ENCODE measurements at places on chromosomes 12 and 14. TPM values are rescaled to one million over a fixed set of nuclear protein-coding genes. Genes with fewer than 3 reads are reported as not detected.

GRCh38 chr12:101299931-101300330 lies 20.0 kb downstream of the UTP20 start:
- no peaks in the 10 kb centered on the region for H3K4me1 ChIP-seq
- DNase-seq, result no peak
- H3K27me3 ChIP-seq, result no peaks in the 10 kb centered on the region
- H3K27ac ChIP-seq, result no peak overlapping the region

DNA sequence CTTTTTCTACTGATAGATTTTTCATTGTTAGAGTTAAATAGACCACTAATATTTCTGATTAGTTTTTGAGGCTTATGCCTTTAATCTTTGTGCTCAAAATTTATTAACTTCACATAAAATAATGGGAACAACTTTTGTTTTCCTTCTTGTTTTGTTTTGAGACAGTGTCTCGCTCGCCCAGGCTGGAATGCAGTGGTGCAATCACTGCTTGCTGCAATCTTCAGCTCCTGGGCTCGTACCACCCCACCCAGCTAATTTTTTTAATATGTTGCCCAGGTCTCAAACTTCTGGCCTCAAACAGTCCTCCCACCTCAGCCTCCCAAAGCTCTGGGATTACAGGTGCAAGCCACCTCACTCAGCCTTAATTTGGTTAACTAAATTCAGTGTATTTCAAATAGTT lies 16.8 kb downstream of the SCFD1 start:
- H3K4me1 ChIP-seq, result no peaks in the 10 kb centered on the region
- no peak overlapping the region for H3K4me3 ChIP-seq
- DNase-seq, result no peak
- peaks cover 3% of the 10 kb centered on the region for H3K36me3 ChIP-seq
- no peak overlapping the region for H3K27ac ChIP-seq

DNA sequence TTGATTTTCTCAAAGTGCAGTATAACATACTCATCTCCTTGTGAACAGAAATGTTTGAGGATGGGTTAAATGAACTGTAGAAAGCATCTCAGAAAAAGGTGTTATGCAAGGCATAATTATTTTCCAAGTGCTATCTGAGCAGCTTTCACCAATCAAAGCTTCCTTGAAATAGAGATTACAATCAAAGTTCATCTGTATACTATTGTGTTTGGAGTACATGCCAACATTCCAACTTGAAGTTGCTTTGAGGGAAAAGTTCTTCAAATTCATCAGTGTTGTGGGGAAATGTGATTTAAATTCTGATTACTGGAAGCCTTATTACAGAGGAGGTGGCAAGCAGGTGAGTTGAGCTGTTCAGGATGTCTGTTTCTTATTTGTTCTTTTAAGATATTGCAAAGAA lies 68.2 kb downstream of the TMTC2 start:
- H3K4me3 ChIP-seq, result no peak overlapping the region
- no peaks in the 10 kb centered on the region for H3K4me1 ChIP-seq
- H3K36me3 ChIP-seq, result no peaks in the 10 kb centered on the region
- DNase-seq, result no peak

GRCh38 chr14:27190296-27190695 lies 592.5 kb upstream of the NOVA1 start:
- H3K4me3 ChIP-seq, result no peak overlapping the region
- H3K36me3 ChIP-seq, result no peaks in the 10 kb centered on the region
- H3K4me1 ChIP-seq, result no peaks in the 10 kb centered on the region
- no peak overlapping the region for H3K27ac ChIP-seq
- DNase-seq, result no peak

DNA sequence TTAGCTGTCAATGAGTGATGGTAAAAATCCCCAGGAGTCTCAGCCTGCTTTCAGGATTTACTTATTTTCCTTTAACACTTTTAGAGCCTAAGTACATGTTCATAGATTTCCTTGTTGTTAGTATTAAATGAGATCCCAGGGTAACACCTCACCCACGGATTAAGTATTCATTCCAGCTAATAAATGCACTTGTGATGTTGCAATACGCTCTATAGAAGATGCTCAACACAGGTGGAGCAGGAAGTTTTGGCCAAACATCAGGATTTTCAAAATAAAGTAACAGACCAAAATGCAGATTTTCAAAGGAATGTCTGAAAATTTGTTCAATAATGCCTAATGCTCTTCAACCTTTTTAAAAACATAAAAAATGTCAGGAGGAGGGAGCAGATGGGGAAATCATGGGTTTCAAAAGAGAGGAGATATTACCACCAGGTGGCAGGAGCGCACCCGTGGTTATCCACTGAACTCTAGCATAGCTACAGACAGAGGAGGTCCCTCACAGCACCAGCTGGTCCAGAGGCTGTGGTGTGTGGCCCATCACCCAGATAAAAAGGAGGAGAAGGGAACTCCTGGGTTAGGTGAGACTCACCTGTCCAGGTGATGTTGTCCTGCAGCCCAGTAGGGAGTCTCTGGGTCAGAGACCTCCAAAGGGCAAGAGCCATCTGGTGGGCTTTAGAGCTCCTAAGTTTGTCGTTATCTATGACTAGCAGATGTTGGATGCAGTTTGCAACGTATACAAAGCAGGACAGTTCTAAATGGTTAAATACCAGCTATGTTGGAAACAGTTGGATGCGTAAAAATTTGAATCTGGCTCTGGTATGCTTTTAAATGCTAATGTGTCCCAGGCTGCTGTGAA lies 1158.4 kb upstream of the TMEM132C start:
- H3K27me3 ChIP-seq, result no peaks in the 10 kb centered on the region
- no peaks in the 10 kb centered on the region for H3K4me1 ChIP-seq
- H3K4me3 ChIP-seq, result no peak overlapping the region
- no peak for DNase-seq
- no peak overlapping the region for H3K27ac ChIP-seq

DNA sequence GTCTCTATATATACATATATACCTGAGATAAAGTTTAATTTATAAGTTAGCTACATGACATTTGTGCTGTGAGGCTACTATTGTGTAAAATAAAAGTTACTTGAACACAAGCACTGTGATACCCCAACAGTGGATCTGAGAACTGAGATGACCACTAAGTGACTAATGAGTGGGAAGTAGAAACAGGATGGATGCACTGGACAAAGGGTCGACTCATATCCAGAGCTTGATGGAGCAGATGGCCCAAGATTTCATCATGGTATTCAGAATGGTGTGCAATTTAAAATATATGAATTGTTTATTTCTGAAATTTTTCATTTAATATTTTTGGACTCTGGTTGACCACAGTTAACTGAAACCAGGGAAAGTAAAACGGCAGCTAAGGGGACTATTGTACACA lies 908.6 kb upstream of the MDGA2 start:
- H3K4me1 ChIP-seq, result no peaks in the 10 kb centered on the region
- no peak overlapping the region for H3K27ac ChIP-seq
- no peak overlapping the region for H3K4me3 ChIP-seq
- H3K27me3 ChIP-seq, result no peaks in the 10 kb centered on the region
- no peak for DNase-seq
- H3K36me3 ChIP-seq, result no peaks in the 10 kb centered on the region

DNA sequence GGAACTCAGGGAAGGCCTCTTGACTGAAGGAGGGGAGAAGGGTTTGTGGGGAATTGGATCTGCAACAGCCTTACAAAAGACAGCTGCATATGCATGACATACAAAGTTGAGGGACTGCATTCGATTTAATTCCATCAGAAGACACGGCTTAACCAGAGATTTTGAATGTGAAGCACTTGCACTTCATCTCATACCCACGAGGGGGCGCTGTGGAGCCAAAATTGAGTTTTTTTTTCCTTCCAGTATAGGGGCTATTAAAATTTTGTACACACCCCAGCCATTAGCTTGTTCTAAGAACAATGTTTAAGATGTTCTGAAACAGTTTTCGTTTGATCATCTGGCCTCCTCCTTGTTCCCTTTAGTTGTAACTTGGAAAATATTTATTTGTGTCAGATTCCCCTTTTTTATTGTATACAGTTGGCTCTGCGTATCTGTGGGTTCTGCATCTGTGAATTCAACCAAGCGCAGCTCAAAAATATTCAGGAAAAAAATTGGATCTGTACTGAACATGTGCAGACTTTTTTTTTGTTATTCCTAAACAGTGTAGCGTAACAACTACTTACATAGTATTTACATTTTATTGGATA lies 1.6 kb downstream of the SUDS3 start:
- H3K4me3 ChIP-seq, result peak overlapping the region; percentile 63
- DNase-seq, result peak; percentile 85
- H3K36me3 ChIP-seq, result peaks cover 26% of the 10 kb centered on the region
- H3K27me3 ChIP-seq, result no peaks in the 10 kb centered on the region

DNA sequence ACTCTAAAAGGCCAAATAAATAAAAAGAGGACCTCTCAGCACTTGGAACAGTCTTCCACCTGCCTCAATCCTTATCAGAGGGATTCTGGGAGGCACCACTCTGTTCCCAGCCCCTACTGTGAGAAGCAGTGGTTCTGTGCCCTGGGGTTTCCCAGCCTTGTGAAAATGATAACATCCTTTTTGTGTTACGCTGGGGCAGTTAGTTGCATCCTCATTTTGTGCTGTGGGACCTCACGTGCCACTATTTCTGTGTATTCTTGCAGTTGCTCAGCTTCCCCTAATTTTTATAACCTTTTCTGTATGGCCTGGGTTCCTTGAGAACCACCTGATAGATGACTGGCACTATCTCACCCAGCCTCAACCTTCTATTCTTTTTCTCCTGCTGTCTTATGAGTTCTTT lies 10.8 kb upstream of the CMA1 start:
- no peak overlapping the region for H3K4me3 ChIP-seq
- H3K27me3 ChIP-seq, result no peaks in the 10 kb centered on the region
- DNase-seq, result no peak
- H3K27ac ChIP-seq, result no peak overlapping the region

DNA sequence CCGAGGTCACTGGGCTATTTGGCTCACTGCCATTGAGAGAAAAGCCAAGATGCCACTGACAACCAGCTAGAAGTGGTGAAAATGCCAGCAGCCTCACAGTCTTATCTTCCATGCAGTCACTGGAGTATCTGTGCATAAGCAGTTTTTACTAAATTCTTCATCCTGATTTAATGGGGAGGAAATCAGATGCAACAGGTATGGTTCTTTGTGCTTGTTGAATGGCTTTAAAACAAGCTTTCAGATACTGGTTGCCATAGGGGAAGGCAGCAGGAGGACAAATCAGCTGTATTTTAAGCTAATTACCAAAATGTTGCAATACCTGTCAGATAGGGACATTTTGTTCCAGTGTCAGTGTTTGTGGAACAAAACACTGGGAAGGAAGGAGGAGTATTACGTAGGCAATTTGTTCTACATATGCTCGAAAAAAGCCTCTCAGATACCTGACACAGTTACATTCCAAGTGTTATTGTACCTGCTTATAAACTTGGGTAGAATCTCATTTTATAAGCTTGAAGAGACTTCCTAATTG lies 54.1 kb upstream of the ARHGAP5 start:
- DNase-seq, result no peak
- no peak overlapping the region for H3K4me3 ChIP-seq
- H3K27me3 ChIP-seq, result no peaks in the 10 kb centered on the region

DNA sequence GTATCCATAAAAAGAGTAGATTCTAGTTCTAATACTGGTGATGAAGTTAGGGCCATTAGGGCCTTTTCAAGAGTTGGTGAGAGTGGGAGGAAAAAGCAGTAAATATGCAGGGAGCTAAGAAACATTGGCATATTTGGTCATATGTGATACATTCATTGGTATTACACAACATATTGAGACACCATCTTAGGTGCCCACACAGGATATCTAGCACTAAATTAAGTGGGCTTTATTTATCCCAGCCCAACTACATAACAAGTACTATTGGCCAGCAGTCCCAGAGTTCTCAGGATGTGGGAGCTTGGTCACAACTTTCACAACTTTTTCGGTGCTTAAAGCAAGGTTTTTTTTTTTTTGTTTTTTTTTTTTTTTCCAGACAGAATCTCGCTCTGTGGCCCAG lies 2.0 kb upstream of the ING4 start:
- no peak overlapping the region for H3K27ac ChIP-seq
- H3K27me3 ChIP-seq, result no peaks in the 10 kb centered on the region
- H3K36me3 ChIP-seq, result peaks cover 34% of the 10 kb centered on the region
- no peak for DNase-seq

GRCh38 chr14:83184531-83184930 lies 1650.9 kb upstream of the SEL1L start:
- H3K4me1 ChIP-seq, result no peaks in the 10 kb centered on the region
- no peak overlapping the region for H3K27ac ChIP-seq
- no peaks in the 10 kb centered on the region for H3K27me3 ChIP-seq
- no peak overlapping the region for H3K4me3 ChIP-seq
- no peak for DNase-seq

DNA sequence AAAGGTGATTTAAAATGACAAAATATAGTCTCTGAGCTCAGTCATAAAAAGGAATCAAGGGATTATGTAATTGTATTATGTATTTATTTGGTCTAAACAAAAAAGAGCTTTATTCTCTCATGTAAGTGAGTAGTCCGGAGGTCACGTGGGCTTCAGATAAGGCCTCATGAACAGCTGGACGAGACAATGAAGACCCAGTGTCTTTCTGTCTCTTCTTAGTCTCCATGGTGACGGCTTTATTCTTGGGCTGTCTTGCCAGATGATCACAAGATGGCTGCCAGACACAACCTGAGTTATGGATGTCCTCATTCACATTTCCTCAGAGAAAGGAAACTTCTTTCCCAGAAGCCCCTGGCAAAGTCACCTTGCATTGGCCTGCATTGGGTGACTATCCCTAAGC lies 98.6 kb downstream of the ARF6 start:
- H3K36me3 ChIP-seq, result no peaks in the 10 kb centered on the region
- no peak for DNase-seq
- peaks cover 5% of the 10 kb centered on the region for H3K4me1 ChIP-seq
- H3K4me3 ChIP-seq, result no peak overlapping the region
- H3K27me3 ChIP-seq, result no peaks in the 10 kb centered on the region
- no peak overlapping the region for H3K27ac ChIP-seq

GRCh38 chr12:78568321-78569020 lies 296.1 kb upstream of the SYT1 start:
- H3K4me1 ChIP-seq, result no peaks in the 10 kb centered on the region
- H3K36me3 ChIP-seq, result no peaks in the 10 kb centered on the region
- no peak overlapping the region for H3K27ac ChIP-seq
- no peak for DNase-seq
- no peaks in the 10 kb centered on the region for H3K27me3 ChIP-seq

DNA sequence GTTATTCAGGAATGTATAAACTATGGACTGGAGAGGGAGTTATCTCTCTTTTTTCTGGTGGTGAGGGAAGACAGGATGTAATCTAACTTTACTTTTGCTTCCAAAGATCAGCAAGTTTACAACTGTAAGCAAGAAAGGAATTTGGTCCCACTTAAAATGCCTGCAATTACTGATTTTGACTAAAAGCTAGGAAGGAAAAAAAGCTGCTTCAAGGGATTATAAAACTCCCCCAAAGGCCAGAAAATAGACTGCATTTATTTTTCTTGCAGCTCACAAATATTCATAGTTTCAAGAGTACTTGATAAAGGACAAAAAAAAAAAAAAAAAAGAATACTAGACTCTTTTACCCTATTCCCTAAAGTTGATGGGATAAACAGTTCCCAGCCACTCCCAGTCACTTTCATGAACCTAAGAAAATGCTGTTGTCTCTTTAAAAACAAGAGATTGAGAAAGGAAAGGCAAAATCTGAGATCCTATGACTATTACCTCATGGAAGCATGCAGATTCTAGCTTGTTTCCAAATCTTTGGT lies 128.7 kb upstream of the BMP4 start:
- no peak overlapping the region for H3K27ac ChIP-seq
- no peak overlapping the region for H3K4me3 ChIP-seq
- H3K4me1 ChIP-seq, result no peaks in the 10 kb centered on the region
- no peaks in the 10 kb centered on the region for H3K36me3 ChIP-seq

- H3K27me3 ChIP-seq, result no peaks in the 10 kb centered on the region
- no peak overlapping the region for H3K4me3 ChIP-seq
- peak overlapping the region; percentile 70 for H3K27ac ChIP-seq
- peaks cover 55% of the 10 kb centered on the region for H3K4me1 ChIP-seq
Measured at GRCh38 chr14:92958373-92959188, 35.6 kb downstream of the CHGA start.

Gene RGS6
- polyA plus RNA-seq, result 11.5 TPM

Gene ADAMTS20
- 0.51 TPM for polyA plus RNA-seq

Gene PPP1R1A
- polyA plus RNA-seq, result 129 TPM

Gene RPL10L
- polyA plus RNA-seq, result not detected

Gene IFNG-AS1
- polyA plus RNA-seq, result not detected

Gene GALNT8
- 35.5 TPM for polyA plus RNA-seq

Data from spinal cord (tissue), 10 donors.